ENCODE measurements at places on chromosomes 7 and 10.

DNA sequence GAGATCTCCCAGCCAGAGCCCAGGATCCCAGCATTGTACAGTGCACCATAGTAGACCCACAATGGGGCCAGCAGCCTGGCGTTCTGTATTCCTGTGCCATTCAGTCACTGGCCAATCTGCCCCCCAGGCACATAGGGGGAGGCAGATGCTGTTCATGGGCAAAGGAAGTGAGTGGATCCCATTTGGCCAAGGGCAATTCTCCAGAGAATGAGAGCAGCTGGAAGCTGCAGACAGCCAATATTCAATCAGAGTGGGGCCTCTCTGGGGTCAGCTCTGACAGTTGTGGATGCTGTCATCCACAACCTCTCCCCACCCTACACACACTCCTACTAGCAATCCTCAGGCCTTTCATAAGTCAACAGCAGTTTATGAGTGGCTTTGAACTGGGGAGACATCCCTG is 17.5 kb downstream of the STEAP1B start:
- DNase-seq, result no peak

DNA sequence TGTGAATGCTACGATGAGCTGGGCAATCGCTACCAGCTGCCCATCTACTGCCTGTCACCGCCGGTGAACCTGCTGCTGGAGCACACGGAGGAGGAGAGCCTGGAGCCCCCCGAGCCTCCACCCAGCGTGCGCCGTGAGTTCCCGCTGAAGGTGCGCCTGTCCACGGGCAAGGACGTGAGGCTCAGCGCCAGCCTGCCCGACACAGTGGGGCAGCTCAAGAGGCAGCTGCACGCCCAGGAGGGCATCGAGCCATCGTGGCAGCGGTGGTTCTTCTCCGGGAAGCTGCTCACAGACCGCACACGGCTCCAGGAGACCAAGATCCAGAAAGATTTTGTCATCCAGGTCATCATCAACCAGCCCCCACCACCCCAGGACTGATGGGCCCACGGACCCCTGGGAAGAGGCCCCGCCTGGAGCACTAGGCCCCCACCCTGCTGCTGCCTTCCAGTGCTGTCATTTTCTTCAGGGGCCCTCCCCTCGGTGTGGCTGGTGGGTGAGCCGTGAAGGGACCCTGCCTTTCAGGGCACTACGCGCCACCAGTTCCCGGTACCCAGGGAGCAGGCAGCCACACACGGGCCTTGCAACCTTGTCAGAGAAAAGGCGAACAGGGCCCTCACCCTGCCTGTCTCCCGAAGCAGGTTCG is 2.3 kb upstream of the ANKRD2 start:
- DNase-seq, result no peak

DNA sequence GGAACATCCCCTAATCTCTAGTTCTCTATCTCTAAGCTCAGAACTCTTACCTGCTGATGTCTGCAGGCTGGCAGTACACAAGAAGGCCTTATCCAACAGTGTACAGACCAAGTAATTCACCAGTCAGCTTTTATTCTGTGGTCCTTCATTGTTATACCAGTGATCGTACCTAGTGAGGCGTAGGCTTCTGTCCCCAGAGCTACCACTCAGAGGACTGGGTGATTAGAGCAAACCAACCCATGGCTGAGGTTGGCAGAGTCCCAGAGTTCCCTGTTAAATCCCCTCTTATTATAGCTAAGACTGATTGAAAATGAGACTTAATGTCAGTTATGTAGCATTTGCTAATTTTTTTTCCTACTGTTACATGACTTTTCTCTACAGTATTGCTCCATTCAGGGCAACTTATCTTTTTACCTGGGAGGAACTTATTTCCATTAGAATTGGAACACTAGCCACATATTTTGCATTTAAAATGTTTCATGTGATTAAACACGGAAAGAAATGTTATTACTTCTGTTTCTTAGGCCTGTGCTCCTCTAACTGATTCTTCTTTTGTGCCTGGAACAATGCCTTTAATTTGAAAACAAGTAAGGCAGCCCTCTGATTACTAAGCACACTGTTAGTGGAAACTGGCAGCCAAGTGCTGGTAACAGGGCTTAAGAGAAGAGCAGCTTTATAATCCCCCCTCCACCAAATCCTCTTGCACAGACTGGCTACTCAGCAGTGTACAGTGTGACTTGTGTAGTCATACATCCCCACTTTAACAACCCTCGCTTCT is 127.2 kb downstream of the LRRC4 start:
- no peak for DNase-seq

- DNase-seq, result no peak
Measured at GRCh38 chr10:18450298-18450697, 201.1 kb downstream of the NSUN6 start.

DNA sequence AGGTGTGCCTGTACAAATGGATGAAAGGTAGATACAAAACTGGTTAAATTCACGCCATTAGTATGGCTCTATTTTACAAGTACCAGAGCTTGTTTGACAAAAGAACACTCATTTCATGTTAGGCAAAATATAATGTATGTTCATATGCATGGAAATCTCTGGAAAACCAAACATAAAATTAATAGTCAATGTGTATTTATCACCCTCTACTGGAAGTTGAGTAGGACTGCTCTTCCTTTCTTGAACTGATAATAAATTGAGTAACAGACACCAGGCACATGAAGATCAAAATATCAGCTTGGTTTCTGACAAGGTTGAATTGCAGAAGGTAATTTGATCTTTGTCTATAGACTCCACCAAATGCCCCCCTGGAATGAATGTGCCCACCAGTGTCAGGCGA is 19.8 kb upstream of the AKR1B1 start:
- no peak for DNase-seq

DNA sequence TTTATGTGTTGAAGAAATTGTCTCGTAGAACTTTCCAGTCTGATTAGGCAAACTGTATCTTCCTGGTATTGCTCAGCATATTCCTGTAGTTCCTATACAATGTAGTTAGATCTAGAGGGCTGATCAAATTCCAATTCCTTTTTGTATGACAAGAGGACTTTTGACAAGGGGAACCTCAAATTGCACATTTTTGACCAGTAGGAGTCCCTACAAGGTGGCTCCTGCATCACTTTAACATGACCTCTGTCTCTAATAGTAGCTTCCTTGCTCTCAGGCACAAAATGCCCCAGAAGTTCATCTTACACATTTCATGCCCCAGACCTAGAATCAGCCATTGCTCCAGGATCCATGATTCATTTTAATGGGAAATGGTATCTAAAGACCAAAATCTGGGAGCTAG is 18.7 kb downstream of the HERPUD2 start:
- no peak for DNase-seq

DNA sequence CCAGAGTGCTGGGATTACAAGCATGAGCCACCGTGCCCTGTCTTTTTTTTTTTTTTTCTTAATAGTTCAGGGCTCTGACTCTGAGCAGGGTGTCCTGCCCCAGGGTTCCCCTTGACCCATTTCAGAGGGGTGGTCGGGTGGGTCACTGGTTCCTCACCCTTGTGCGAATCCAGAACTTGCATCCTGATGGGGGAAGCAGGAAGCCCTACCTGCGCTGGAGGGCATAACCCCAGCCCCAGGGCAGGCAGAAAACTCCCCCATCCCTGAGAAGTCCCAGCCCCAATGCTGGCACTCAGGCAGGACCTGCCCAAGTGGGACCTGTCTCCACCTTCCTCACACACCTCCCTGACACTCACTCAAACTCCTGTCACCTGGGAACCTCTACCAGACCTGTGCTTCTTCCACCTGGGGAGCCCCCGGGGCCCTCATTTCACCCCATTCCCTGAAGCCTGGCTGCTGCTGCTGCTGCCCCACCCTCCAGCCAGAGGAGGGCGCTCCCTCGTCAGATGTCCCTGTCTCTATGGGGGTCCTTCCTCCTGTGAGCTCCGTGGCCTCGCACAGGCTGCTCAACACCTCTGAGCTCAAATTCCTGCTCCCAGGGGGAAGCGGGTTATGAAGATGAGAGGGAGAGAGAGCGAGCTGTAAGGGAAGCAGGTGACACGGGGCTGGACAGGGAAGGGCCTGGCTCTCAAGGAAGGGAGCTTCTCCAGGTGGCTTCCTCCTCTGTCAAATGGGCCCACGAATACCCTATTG is 15.1 kb upstream of the ZNF273 start:
- peak; percentile 42 for DNase-seq

- no peak for DNase-seq
Measured at GRCh38 chr10:62759599-62760175, 44.8 kb upstream of the ADO start.

DNA sequence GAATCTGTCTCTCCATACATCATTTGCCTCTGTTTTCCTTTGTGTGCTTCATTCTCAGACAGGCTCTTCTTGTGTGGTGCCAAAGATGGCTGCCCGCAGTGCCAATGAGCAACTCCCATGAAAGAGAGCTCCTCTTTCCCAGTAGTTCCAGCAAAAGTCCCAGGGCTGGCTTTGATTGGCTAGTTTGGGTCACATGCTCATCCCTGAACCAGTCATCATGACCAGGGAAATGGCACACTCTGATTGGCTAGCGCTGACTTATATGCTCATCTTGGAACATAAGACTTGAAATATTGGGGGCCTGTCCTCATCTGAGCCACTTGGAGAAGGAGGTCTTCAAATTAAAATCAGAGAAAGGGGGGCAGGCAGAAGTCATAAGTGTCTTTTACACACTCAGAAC is 112.7 kb downstream of the CDH23 start:
- no peak for DNase-seq

DNA sequence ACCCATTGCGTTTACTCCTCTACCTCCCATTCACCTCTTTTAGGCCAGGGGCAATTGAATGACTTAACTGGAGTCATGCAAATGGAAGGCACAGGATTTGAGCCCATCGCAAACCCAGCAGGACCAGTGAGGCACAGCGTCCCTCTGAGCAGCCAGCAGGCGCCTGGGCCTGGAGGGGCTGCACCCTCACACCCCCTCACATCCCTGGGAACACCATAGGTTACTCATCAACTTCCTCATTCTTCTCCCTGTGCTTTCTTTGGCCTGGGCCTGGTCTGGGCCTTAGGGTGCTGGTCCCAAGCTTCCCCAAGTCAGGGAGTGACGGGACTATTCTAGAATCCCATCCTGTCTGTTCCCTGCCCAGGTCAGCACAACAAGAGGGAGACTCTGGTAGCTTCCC is 169.4 kb upstream of the EEPD1 start:
- DNase-seq, result no peak

DNA sequence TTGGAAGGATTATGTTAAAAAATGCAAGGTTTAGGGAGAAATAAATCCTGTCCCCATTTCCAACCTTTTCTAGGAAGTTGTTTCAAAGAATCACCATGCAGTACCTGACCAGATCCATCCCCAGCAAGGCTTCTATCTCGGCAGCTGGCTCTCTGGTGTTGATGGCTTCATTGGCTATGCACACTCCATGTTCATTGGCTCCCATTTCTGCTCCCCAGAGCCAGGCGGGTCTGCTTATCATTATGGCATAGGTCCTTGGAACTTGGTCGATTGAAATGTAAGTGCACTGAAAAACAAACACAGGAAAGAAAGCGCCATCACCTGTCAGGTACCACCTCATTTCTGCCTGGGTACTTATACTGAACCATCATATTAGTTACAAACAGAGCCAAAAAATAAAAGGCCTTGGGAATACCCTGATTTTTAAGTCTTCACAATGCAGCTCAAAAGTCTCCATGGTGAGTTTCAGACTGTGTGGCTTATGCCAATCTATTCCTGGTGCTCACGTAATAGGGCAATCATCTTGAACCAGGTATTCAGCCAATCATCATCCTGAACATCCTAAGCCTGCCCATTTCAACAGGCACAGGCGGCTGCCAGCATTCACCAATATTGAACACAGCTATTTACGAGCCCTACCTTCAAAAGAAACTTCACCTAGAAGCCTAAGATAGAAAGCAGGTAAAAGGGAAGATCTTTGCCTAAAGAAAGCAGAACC is 34.4 kb downstream of the SCRN1 start:
- no peak for DNase-seq

DNA sequence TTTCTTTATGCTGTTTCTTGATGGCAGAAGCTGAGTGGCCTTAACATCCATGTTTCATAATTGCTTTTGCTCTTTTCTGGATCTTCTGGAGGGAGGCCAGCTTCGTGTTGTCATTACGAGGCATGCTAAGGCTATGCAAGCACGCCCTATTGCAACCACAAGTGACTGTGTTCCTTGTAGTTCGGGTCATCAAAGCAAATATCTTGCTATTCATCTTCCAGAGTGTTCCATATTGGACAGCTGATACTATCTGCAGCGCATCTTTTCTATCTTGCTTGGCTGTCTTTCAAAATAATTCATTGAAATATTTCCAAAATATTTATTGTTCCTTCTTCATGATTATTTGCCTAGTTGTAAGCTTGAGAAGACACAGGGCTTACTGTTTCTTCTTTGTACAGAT is 5.0 kb downstream of the EPHB6 start:
- DNase-seq, result no peak

DNA sequence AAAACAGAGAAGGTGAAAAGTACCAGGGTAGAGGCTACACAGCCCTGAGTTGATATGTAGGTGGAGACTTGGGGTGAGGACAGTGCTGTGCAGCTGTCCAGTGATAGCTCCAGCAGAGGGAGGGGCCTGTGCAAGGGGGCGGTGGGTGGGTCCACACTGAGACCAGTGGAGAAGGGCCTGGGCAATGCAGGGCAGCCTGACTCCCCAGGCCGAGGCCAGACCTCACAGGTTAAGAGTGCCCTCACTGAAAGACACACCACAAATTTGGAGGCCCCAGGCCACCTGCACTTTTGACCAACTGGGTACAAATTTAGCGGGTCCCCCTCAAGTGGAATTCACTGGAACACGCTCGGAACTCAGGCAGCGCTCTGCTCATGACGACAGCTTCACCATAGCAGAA is 6.7 kb upstream of the RASGEF1A start:
- no peak for DNase-seq

DNA sequence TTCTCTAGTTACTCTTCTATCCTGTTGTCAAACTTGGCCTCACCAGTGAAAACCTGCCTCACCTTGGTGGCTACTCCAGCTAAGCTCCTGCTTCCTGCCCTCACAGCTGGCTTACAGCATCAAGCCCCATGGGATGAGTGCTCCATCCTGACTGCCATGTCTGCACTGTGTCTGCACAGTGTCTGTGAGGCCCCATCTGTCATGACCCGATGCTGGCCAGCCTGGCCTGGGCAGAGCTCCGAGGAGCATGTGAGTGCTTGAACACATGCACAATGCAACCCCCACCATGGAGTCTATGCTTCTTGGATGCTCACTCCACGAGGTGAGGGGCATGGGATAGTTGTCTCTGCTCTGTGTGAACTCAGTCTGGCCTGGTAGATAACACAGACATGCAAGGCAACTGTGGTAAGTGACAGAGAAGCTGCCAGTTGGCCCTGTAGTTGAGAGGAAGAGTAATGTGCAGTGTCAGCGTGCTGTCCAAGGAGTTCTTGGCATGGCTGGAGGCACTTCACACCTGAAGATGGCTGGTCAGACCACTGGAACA is 207.1 kb upstream of the ZNF32 start:
- DNase-seq, result no peak

DNA sequence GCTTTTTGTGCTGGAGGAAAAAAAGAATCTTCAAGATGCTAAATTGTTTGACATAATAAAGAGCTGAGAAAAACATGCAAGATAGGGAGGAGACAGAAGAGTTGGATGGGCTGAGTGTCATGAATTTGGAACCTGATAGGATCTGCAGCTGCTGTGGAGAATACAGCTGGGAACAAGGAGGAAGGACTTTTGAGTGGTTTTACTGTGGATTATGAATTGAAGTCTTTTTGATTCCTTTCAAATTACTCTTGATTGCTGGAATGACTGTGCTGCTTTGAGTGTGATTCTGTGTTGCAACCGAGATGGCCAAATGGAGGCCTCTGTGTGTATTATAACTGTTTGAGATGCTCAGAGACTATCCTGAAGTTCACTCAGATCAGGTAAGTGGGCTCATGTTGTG is 4.0 kb downstream of the EFCAB10 start:
- DNase-seq, result no peak

GRCh38 chr10:117553142-117553814 is 10.7 kb downstream of the EMX2 start:
- no peak for DNase-seq

GRCh38 chr7:28988810-28989209 is 30.7 kb upstream of the TRIL start:
- DNase-seq, result no peak

Measured in stimulated activated CD4-positive, alpha-beta T cell treated with anti-CD3 and anti-CD28 coated beads, Interleukin-1b, Interleukin-23, amount 100 ng/mL, for 48 hours (primary cell).